ENCODE measurements at places on chromosomes 3 and 15.

DNA sequence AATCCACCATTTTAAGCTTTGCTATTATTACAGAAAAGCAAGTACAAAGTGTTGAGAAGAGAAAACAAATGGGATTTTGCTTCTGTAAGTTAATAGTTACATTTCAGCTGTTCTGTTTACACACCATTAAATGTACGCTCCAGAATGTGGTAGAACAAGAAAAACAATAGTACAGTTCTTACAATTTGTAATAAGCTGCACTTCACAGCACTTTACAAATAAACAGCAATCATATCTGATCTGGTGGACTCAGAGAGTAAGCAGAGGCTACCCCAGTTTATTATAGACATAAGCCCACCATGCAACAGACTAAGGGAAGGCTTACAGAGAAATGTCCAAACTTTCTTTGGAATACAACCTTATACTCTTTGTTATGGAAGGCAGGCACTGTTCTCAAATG, 126.4 kb downstream of the OXSM start:
- DNase-seq: no peak

- DNase-seq: no peak
These were observed 357.1 kb upstream of the KCNH8 start for GRCh38 chr3:18791182-18791581.

- DNase-seq: no peak
These were observed 2.5 kb downstream of the MOBP start for GRCh38 chr3:39469945-39470344.

- DNase-seq: no peak
These were observed 280.4 kb downstream of the CD47 start for GRCh38 chr3:107810171-107811071.

DNA sequence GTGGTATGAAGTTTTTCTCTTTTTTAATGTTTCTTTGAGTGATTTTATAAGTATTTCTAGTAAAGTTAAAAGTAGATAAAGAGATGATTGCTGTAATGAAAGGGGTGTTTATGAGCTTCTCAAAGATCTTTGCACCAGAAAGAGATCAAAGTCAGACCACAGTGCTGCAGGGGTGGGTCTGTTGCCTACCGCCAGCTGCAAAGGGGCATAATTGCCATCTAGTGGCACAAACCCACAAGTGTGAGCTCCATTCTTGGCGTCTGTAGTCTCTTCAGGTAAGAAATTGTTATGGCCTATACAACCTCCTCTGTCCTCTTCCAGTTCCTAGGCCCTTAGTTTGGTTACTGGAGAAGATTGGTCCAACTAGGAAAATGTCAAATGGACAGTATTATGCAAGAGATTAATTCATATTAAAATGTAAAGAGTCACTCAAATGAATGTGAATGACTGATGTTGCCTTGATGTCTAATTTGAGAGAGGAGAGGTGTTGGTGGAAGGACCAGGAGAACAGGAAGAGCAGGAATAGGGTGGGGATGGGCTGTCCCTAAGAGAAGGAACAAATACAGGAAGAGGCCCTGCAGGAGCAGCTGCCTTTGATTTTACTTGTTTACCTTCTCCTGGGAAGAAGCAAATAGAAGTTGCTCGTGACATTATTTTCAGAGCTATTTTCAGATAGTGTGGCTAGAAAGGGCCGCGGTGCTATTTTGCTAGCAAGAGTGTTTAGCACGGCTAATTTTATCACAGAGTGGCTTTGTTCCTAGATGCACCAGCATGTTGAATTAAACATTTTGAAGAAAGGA, 53.0 kb upstream of the GSK3B start:
- DNase-seq: peak; percentile 55

DNA sequence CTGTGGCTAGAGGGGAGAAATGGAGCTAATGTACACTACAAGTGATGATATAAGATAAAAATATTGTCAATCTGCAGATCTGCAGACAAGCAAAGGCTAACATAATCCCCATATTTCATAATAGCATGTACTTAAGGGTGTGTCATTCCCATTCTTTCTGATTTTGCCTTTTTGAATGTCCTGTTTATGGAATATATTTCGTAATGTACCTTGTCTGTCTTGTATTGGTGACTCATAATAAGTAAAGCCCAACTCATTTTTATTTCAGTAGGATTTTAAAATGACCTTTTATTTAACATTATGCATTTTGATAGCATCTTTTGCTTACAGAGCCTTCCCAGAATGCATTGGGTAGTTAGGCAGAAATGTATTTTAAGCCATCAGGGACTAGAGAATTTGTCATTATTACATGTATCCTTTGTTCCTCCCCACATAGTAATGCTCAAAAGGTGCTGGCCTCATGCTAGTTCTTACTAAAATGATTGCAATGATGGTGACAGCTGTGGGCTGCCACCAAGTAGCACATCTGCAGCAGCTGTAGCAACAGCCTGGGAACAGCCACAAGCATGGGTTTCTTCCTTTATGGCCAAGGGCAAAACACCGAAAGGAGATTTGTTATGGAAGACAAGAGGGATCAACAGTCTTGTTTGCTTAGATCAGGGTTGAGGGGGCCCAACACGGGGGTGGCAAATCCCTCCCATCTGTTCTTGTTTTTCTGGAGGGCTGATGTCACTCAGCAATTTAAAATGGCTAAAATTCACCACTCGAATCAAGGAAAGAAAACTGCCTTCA, 188.5 kb downstream of the CADPS start:
- DNase-seq: no peak

DNA sequence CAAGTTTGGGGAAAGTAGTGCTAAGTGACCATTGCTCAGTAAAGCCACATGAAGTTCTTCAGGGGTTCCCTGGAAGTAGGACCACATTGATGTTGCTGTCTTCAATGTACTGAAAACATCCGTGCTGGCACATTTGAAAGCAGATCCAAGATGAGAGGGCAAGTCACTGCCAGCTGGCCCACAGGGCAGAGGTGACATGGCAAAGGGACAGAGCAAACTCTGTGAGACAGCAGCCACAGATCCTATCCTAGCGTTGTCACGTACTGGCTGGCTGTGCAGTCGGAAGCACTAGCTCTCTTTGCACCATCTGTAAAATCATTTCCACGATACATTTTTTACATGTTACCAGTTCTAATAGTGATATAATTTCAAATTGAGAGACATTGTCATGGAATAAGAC, 13.8 kb downstream of the MUC13 start:
- DNase-seq: no peak

DNA sequence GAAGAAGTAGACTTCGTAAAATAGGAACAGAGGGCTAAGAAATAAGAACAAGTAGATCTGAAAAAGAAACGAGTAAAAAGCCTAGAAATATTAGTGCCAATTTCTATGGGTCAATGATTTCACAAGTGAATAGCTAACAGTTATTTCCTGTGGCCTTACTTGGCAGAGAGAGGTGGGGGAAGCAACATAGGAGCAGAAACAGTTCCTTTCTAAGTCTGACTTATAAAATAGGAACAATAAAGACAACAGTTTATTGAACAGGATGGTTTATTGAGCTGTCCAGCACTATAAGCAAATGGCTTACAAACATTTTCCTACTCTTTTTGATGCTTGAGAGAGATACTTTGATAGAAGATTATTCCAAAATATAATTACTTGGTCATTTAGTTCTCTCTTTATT, 37.9 kb downstream of the AGTR1 start:
- no peak for DNase-seq

DNA sequence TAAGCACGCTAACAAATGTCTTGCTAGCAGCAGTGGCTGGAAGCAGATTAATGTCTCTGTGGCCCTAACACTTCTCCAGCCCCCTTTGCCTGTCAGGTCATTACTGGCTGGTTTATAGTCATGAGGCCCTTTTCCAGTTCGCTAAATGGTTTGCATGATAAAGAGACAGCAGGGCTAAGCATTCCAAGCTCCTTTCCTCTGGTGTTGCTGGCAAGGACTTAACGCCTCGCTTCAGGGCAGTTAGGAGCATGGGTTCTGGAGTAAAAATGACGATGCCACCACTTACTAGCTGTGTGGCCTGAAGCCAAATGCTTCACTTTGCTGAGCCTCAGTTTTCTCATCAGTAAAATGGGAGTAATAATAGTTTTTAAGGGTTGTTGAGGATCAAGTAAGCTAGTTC, 185.9 kb downstream of the MEGF11 start:
- DNase-seq: no peak

DNA sequence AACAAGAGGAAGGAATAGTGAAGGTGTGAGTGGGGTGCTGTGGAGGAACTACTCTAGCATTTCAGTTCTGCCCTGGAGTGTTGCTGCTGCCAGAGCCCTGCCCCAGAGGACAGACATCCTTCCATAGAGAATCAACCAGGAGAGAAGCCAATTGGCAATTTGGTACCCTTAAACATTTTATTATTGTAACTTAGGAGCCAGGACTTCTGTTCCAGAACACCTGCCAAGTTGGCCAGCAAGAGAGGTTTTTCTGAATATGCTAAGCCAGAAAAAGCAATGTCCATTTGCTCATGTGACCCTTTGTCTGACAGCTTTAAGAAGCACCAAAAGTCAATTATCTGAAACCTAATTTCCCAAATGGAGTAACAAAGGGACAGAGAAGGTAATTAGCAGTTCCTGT, 264.9 kb downstream of the MEX3B start:
- DNase-seq: no peak

Data from CD4-positive, alpha-beta T cell treated with Interleukin-2 at 100 ng/mL for 4 hours (primary cell).